Osteocyte (in vitro differentiated cells): ENCODE measurements at places on chromosomes 3 and 15.

DNA sequence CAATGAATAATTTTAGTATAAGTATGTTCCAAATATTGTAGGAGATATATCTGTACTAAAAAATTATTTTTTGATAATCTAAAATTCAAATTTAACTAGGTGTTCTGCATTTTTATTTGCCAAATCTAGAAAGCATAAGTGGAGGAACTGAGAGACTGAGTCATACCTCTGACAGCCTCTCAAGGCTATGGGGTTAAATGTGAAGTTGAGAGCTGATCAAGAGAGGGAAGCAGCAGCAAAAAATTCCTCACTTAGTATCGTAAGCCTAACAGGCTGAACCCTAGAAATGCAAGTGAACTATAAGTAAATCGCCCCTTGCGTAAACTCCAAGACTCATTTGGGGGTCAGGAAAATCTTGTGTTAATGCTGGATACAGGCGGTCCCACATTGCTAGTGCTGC, 12.8 kb upstream of the TOPAZ1 start:
- no peak for DNase-seq

- no peak for DNase-seq
Observed at GRCh38 chr3:192068464-192069254, 607.7 kb downstream of the PYDC2 start.

- no peak for DNase-seq
Observed at GRCh38 chr15:73225358-73226015, 143.3 kb downstream of the HCN4 start.

GRCh38 chr3:151265866-151266265, 12.5 kb downstream of the P2RY14 start:
- DNase-seq = no peak

GRCh38 chr15:101087172-101087769, 164.6 kb downstream of the CHSY1 start:
- no peak for DNase-seq

GRCh38 chr15:27358751-27359434, 387.9 kb downstream of the GABRG3 start:
- DNase-seq = no peak

DNA sequence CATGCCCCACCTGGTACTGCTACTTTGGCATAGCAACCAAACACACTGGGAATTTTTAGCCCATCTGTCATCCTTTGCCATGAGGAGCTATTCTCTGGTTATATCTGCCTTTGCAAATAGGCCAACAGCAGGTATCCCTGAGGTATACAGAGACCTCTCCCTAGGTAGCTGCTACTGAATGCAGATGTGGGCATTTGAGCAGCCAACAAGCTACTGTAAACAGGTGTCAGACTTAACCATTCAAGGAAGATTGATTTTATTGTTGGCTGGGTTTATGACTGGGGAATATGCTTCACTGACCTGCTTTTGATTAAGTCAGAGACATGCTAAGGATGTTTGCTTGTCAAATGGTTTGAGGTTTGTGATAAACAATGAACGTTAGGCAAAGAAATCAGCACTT, 183.2 kb downstream of the OXSM start:
- DNase-seq = no peak

- no peak for DNase-seq
Observed at GRCh38 chr15:60399931-60400330, 2.1 kb upstream of the ANXA2 start.

DNA sequence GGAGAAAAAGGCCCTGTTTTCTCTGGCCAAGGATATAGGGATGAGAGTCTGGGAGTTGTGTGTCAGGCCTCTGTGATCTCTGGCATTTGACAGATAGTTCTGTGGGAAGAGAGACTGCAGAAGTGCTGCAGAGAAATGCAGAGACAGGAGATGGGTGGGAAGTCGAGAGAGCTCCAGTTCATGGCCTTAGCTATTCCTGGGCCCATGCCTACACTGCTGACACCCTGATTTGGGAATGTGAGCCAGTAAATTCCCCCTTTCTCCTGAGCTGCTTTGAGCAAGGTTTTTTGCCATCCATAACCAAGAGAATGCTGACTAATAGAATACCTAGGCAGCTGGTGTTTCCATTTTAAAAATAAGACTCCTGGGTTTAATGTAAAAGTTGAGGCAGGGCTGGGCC, 59.3 kb downstream of the EBLN2 start:
- no peak for DNase-seq

- no peak for DNase-seq
Observed at GRCh38 chr3:33932010-33932764, 133.8 kb downstream of the PDCD6IP start.

DNA sequence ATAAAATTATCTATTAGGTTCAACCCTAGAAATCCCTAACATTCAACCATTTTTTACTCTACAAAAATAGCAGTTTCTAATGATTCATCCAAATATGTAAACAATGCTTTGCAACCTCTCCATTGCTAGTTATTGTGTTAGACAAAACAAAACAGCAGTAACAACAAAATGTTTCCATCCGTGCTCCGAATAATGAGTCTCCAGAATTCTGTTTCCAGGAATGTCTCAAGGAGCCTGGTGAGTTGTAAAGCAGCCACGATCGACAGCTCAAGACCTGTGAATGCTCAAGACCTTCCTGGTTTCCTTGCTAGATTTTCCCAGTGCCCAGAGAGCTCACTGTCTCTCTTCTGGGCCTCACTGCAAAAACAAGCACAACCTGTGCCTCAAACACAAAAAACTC, 49.9 kb downstream of the CHRD start:
- no peak for DNase-seq

DNA sequence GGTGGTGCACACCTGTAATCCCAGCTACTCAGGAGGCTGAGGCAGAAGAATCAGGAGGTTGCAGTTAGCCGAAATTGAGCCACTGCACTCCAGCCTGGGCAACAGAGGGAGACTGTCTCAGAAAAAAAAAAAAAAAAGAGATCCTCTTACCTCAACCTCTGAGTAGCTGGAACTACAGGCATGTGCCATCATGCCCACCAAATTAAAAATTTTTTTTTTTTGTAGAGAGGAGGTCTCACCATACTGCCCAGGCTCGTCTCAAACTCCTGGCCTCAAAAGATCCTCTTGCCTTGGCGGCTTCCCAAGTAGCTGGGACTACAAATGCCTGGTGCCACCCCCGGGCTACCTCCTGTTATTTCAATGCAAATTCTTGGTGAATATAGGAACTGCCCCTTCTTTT, 1.5 kb downstream of the UMPS start:
- no peak for DNase-seq
